GM23338 (cell line): ENCODE measurements at places on chromosomes 5 and 9.

- DNase-seq, result no peak
These were observed 121.8 kb downstream of the NSG2 start for GRCh38 chr5:174167080-174167910.

DNA sequence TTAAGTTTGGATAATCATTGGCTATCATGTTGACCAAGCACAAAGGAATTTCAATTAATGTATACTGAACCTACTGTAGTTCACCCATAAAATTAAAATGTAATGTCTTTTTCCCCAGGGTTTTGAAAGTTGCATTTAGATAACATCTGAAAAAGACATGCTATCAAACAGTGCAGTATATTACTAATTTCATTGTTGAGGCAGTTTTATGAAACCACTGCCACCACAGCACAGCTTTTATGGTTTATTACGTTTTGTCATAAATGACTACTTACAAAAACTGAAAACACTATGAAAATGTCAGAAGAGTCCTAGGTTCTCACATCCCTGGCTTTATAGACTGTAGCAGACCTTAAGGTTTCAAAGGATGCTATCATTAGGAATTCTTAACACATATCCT, 32.0 kb upstream of the HAPLN1 start:
- no peak for DNase-seq

DNA sequence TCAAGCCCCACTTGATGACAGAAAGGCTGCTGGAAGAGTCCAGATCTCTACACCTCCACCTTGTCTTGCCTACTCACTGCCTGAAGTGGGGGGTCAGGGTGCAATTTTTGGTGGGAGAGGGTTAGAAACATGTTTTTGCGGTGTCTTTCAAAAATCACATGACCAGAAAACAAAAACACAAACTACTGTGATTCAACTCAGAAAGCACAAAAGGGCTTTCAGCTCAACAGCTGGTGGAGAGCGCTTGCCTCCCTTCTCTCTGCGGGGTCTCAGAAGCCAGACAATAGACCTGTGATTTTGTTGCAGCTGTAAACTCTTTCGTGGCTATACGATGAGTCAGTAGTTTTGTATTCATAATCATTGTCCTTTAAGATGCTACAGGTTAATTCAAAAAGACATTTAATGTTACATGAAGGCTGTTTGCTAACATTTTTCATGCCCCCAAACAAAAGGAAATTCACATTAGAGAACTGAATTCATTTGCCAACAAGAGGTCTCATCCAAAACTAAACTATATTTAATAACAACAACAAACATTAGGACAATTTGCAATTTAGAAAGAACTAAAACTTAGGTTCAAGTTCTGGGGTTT, 172.6 kb upstream of the RAI14 start:
- DNase-seq, result peak; percentile 47

DNA sequence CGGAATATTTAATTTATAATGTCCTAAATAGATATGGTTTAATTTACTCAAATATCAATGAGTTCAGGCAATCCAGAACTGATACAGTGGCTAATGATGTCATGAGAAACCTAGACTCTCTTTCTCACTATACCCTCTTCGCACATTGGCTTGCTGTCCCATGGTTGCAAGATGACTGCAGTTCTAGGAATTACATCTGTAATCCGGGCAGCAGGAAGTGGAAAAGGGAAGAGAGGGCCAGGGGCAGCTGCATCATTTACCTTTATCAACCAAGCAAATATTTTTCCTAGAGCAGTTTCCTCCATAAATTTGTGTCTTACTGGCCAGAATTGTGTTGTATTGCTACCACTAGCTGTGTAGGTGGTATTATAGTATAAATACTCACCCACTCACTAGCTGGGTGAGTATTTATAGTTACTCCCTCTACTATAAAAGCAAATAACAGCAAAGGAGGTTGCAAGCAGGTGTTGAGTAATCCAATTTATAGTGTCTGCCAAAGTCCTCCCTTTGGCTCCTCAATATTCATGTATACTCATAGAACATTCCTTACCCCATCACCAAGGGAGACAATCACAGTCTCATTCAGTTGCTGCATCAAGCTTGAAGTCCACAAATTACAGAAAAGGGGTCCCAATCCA, 168.8 kb downstream of the DROSHA start:
- DNase-seq, result no peak

GRCh38 chr5:95081982-95082381, 202.9 kb downstream of the MCTP1 start:
- DNase-seq, result peak; percentile 54

- no peak for DNase-seq
These were observed 44.4 kb downstream of the HMGCR start for GRCh38 chr5:75381456-75381855.
